SK-N-SH (cell line): ENCODE measurements at places on chromosomes 3 and 15.

- DNase-seq: peak; percentile 64
These were observed 6.9 kb downstream of the MTMR10 start for GRCh38 chr15:30984542-30984941.

DNA sequence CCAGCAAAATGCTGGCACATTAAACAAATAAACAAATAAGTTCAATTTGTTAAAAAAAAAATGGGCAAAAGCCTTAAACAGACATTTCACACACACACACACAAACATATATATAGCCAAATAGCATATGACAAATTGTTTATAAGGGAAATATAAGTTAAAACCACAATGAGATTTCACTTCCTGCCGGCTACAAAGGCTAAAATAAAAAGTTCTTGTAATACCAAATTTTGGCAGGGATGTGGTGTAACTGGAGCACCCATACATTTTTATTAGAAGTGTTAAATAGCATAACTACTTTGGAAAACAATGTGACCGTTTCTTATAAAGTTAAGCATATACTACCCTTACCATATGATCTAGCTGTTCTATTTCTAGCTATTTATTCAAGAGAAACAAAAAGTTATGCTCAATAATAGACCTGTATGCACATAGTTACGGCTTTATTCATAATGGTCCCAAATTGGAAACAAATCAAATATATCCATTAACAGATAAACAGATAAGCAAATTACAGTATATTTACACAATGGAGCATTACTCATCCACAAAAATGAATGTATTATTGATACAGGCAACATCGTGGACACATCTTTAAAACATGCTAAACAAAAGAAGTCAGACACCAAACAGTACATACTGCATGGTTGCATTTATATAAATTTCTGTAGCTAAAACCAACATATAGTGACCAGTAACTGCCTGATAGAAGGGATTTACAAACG, 93.9 kb downstream of the EOMES start:
- DNase-seq: no peak

- no peak for DNase-seq
These were observed 53.8 kb downstream of the RBMS3 start for GRCh38 chr3:29334706-29335105.

- DNase-seq: no peak
These were observed 169.1 kb downstream of the GAP43 start for GRCh38 chr3:115792206-115792955.

- DNase-seq: no peak
These were observed 313.9 kb upstream of the NR2E3 start for GRCh38 chr15:71496336-71496955.

DNA sequence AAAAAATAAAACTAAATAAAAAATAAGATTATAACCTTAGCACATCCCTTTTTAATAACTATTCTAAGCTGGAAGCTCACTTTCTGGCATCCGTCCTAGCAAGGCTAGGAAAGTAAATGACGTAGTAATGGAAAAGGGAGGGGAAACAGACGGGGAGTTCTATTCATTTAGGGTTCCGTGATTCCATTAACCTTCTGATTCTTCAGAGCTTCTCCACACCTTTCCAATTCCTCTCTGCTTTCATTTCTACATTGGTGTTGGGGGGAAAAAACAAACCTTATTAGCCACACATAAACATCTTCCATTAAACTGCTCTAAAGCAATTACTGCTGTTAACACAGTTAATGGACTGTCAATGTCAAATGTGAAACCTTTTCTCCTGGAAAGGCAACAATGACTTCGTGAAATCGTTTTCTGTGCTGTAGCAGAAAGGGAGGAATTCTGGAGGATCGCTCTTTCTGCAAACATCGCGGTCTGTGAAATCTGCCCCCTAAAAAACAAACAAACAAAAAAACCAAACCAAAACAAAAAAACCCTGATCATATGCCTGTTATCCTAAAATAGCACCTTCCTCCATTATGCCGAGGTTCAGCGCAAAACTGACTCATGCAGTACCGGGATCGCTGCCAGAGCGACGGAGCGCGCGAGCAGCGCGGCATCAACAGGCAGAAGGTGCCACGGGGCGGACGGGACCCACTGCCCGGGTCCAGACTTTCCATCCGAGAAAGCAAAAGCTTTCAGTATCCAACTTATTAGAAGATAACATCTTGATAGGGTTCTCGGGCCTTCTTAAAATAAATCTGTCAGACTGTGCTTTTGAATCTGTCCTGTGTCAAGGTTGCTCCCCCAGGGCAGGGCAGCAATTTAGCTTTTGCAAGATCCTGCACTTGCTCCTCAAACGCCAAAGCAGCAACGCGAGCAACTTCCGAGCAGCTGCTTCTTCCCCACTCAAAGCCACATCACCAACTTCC, 156.2 kb downstream of the FGF12 start:
- peak; percentile 15 for DNase-seq

- no peak for DNase-seq
These were observed 344.0 kb upstream of the PROK2 start for GRCh38 chr3:72128921-72129320.

DNA sequence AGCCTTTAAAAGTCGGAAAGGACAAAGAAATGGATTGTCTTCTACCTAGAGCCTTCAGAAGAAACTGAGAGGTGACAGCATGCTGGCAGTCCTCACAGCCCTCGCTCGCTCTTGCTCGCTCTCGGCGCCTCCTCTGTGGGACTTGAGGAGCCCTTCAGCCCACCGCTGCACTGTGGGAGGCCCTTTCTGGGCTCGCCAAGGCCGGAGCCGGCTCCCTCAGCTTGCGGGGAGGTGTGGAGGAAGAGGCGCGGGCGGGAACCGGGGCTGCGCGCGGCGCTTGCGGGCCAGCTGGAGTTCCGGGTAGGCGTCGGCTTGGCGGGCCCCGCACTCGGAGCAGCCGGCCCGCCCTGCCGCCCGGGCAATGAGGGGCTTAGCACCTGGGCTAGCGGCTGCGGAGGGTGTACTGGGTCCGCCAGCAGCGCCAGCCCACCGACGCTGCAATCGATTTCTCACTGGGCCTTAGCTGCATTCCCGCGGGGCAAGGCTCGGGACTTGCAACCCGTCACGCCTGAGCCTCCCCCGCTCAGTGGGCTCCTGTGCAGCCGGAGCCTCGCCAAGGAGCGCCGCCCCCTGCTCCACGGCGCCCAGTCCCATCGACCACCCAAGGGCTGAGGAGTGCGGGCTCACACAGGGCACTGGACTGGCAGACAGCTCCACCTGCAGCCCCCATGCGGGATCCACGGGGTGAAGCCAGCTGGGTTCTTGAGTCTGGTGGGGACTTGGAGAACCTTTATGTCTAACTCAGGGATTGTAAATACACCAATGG, 953.8 kb upstream of the GBE1 start:
- no peak for DNase-seq

- DNase-seq: no peak
These were observed 66.9 kb downstream of the SLCO2A1 start for GRCh38 chr3:133962849-133963248.

- DNase-seq: no peak
These were observed 74.0 kb upstream of the TNFAIP8L3 start for GRCh38 chr15:51168700-51169099.

DNA sequence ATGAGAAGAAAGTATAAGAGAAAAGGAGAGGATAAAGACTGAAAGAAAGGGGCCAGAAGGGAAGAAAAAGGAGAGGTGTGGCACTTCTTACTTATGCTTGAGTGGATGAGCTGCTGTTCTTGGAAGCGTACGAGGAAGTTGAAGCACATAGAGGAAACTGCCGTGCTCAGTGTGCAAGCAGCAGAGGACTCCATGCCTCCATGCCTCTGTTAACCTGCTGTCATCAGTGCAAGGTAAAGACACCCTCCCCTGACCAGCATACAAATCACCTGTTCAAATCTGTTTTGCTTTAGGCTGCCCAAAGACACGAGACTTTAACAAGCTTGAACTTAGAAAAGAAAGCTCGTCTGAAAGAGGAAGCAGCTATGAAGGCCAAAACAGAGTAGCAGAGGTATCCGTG, 6.4 kb downstream of the WDR5B start:
- no peak for DNase-seq

GRCh38 chr3:125079675-125080045, 23.9 kb upstream of the HEG1 start:
- no peak for DNase-seq

GRCh38 chr3:122307094-122307687, 17.9 kb upstream of the CSTA start:
- DNase-seq: no peak

DNA sequence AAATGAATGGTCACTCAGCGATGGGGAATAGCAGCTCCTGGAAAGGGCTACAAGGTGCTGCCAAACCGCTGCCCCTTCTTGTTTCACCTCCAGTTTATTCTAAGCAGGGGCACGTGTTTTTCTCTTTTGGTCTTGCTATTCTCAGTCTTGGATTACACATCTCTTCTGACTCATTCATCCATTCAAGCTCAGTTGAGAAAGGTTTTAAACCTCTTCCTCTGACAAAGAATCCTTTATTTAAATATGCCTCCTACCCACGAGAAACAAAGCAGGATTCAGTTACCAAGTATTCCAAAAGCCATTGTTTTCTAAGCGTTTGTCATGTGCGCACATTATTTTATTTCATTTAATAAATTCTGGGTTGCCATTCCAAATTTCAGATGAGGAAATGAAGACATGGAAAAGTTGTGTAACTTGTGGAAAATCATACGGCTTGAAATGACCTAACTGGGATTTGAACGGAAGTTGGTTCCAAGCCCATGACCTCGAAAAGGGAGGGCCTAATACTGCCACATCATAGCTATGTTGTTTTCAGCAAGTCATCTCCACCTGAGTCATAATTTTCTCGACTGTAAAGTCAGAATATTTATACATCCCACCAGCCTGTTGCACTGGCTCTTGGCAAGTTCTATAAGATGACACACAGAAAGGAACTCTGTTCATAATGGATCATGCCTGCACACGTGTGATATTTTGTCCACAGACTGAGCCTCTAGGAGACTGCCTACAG, 292.0 kb upstream of the SLCO3A1 start:
- no peak for DNase-seq

DNA sequence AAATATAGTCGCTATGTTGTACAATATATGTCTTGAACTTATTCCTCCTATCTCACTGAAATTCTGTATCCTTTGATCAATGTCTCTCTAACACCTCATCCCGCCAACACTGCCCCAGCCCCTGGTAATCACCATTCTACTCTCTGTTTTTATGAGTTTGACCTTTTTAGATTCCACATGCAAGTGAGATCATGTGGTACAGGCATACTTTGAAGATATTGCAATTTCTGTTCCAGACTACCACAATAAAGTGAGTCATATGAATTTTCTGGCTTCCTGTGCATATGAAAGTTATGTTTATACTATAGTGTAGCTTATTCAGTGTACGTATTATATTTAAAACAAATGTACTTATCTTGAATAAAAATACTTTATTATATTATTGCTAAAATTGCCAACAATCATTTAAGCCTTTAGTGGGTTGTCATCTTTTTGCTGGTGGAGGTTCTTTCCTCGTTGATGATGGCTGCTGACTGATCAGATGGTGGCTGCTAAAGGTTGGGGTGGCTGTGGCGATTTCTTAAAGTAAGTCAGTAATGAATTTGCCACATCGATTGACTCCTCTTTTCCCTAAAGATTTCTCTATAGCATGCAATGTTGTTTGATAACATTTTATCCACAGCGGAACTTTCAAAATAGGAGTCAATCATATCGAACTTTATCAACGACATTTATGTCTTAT, 257.2 kb downstream of the NFKBIZ start:
- no peak for DNase-seq

GRCh38 chr3:73786321-73786807, 161.6 kb upstream of the PDZRN3 start:
- no peak for DNase-seq

- no peak for DNase-seq
These were observed 23.0 kb downstream of the HPS3 start for GRCh38 chr3:149152420-149152819.
